Suppressor macrophage treated with lipopolysaccharide for 1 hour (primary cell): ENCODE measurements at places on chromosomes 4 and X.

- DNase-seq, result no peak
These were observed 666.2 kb downstream of the KCTD8 start for GRCh38 chr4:43782391-43782790.

GRCh38 chr4:82522472-82522871, 39.3 kb downstream of the TMEM150C start:
- no peak for DNase-seq

GRCh38 chr4:6196871-6197270, 3.5 kb downstream of the JAKMIP1 start:
- DNase-seq, result no peak

DNA sequence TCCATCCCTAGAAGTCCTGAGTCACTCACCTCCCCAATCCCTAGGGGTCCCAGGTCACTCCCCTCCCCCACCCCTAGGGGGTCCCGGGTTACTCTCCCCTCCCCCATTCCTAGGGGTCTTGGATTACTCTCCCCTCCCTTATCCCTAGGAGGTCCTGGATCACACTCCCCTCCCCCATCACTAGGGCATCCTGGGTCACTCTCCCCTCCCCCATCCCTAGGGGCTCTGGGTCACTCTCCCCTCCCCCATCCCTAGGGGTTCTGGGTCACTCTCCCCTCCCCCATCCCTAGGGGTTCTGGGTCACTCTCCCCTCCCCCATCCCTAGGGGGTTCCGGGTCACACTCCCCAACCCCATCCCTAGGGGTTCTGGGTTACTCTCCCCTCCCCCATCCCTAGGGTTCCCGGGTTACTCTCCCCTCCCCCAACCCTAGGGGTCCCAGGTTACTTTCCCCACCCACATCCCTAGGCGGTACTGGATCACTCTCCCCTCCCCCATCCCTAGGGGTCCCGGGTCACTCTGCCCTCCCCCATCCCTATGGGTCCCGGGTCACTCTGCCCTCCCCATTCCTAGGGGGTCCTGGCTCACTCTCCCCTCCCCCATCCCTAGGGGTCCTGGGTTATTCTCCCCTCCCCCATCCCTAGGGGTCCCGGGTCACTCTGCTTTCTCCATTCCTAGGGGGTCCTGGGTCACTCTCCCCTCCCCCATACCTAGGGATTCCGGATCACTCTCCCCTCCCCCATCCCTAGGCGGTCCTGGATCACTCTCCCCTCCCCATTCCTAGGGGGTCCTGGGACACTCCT, 2.1 kb downstream of the ASMTL start:
- no peak for DNase-seq

GRCh38 chr4:56979421-56980072, 851 bp downstream of the POLR2B start:
- DNase-seq, result peak; percentile 38

DNA sequence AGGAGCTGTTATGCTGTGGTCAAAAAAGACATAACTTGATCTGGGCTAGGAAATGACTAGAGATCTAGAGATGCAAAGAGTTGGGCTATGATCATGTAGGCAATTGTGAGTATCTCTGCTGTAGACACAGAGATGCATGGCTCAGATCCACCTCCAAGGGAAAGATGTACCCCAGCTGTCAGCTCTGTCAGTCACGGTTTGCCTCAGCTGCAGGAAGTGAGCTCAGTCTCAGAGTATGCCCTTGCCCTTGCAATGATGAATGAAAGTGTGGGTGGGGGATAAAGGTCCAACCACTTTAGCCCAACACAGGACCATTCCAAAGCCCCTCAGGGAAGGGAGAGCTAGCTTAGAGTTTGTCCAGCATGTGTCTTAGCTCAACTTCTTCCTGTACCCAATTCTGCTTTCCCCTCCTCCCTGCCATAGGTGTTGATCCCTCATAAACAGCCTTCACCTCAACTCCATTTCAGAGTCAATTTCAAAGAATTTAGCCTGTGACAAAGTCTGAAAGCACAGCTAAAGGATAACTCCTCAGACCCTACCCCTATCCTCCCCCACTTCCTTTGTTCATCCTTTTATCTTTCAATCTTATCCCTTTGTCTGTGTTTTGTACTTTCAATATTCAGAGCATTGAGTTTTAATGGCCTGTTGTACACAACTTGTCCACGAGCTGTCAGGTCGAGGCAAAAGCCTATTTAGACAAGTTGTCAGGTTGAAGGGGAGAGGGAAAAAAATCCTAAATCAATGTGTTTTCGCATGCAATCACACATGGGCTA, 90.6 kb downstream of the MID1IP1 start:
- no peak for DNase-seq

DNA sequence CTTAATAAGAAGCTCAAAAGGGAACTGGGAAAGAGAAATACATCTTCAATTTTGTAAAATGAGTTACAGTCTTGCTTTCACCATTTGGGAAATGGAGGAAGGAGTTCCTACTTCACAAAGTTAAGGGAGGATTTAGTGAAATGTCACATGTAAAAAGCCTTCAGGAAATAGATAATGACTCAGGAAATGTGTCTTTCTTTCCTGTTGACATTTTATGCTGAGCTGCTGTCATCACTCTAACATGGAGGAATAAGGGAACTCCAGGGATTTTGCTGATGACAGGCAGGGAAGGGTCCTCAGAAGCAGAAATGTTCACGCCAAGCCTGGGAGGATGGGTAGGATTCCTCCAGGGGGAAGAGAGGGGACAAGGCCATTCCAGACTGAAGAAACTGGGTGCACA, 251.1 kb downstream of the USP46 start:
- DNase-seq, result no peak

GRCh38 chr4:53997898-53998297, 66.5 kb downstream of the CHIC2 start:
- no peak for DNase-seq

GRCh38 chr4:11469650-11470437, 41.1 kb upstream of the HS3ST1 start:
- DNase-seq, result no peak

GRCh38 chr4:181796502-181796901, 446.7 kb upstream of the TENM3 start:
- DNase-seq, result no peak

DNA sequence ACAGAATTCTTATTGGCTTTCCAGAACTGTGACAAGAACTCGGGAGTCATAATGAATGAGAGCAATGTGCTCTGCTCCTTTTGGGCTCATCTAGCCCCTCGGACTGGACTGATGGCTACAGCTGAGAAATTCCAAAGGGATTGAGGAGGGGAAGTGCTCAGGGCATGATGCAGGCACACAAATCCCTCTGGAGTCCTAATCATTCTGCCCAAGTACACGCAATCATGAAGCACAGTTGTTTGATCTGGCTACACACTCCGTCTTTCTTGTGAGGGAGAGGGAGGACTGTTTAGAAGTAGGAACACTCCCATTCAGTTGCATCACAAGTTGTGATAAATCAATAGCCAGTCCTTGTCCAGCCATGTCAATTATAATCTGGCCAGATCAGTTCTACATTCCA, 237.5 kb downstream of the COL25A1 start:
- DNase-seq, result no peak

- peak; percentile 17 for DNase-seq
These were observed 5.1 kb downstream of the UPRT start for GRCh38 chrX:75278991-75279390.

GRCh38 chr4:2364654-2365053, 53.8 kb downstream of the ZFYVE28 start:
- DNase-seq, result peak; percentile 58

- no peak for DNase-seq
These were observed 61.9 kb downstream of the SEC24B start for GRCh38 chr4:109495514-109495913.

- peak; percentile 0 for DNase-seq
These were observed at the start of gene COL4A5 for GRCh38 chrX:108439426-108439942. Gene COL4A5, plus strand, starts transcription at chrX:108439838. Its CDS starts 288 bp downstream, at chrX:108440126.

- DNase-seq, result no peak
These were observed 2.5 kb downstream of the ADD1 start for GRCh38 chr4:2846172-2846571.

DNA sequence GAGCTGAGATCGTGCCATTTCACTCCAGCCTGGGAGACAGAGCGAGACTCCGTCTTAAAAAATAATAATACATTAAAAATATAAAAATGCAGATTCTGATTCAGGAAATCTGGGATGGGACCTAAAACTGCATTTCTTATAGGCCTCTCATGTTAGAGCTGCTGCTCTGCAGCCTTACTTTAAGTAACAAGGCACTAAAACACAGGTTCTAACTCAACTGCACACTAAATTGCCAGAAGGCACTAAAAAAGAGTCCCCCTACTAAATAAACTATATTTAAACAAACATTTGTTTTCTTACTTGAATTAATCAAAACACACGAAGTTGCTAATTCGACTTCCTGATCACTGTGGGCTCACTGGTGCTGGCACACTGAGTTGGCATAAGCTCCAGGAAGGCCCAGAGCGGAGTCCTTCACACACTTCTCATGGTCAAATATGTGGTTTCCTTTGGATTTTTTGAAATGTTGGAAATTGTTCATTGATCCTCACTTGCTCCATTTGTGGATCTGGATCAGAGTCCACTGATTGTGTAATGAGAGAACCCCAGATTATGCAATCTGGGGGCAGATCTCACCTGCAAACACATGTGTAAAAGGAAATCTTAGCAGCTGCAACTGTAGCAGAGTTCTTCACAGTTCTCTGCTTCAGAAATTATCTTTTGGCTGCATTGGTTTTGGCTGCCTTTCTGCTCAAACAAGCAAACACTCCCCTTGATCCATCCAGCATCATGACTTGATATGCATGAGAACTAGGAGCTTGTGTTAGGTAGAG, 59.3 kb downstream of the AFF1 start:
- no peak for DNase-seq

- no peak for DNase-seq
These were observed 298.2 kb upstream of the KLF3 start for GRCh38 chr4:38365748-38366310.

DNA sequence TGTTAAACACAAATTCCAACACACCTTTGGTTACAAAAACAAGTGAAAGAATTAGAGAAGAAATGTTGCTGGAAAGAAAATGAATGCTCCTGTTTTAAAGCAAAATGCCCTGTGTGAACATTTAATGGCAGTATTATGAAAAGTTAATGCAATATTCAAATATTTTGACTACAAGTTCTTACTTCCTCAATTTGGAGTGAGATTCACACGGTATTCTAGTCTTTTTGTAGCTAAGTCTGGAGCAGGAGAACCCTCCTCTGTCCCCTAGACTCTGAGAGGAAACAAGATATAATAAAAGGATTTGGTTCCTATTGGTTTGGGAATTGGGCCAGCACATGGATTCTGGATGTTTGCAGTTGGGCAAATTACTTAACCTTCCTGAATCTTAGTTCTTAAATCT, 12.7 kb downstream of the MAD2L1 start:
- peak; percentile 54 for DNase-seq

GRCh38 chr4:104490770-104491480, 3.8 kb downstream of the CXXC4 start:
- DNase-seq, result no peak

- no peak for DNase-seq
These were observed 82.2 kb upstream of the HELT start for GRCh38 chr4:184936071-184936470.

DNA sequence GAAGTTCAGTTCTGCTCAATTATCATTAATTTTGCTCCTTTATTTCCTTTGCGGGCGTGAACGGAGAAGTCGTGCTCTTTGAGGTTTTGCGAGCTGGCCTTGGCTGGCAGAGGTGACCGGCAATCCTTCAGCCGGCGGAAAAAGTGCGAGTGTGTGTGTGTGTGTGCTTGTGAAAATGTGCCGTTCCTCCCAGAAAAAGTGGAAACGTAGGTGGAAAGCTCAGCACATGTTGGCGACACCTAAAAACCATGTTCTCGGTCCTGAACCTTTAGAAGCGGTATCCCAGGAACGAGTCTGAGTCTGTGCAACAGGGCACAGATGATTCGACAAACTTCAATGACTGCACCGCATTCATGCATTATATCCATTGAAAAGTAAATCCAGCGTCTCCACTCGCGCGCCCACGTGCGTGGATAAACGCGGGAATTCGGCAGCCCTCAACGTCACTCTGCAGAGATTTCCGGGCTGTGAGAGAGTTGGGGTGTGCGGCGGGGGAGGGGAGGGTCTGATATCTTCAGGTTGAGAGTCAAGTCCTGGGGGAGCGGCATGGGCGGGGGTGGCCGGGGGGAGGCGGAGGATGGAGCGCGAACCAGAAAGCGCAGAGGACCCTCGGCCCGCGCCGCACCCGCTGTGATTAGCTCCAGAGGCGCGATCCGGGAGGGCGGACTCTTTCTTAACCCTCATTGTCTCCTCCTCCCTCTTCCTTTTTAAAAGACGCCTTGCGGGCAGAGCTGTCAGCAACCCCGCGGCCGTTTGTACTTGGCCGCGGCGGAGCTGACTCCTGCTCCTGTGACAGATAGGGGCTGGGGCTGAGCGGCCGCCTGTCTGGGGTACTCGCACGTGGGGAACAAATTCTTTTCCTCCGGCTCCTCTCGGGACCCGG, at the start of gene SHISA3:
Gene SHISA3 (plus strand): TSS at position 737 of the 883 bp plus-strand sequence. CDS start 569 bp downstream, outside the sequence.
- peak; percentile 32 for DNase-seq
